ENCODE measurements at places on chromosomes 3 and 15.

- DNase-seq: no peak
Measured at GRCh38 chr15:67244971-67245478, 9.4 kb downstream of the AAGAB start.

GRCh38 chr3:108713816-108714215, 43.4 kb downstream of the RETNLB start:
- DNase-seq: no peak

GRCh38 chr15:70701891-70702568, 61.3 kb downstream of the UACA start:
- DNase-seq: no peak

- no peak for DNase-seq
Measured at GRCh38 chr3:16233806-16234205, 30.9 kb downstream of the DPH3 start.

GRCh38 chr3:15015456-15015855, 49.7 kb downstream of the MRPS25 start:
- no peak for DNase-seq
